Hematopoietic multipotent progenitor cell (in vitro differentiated cells): ENCODE measurements at places on chromosomes 1 and 21.

GRCh38 chr1:54016343-54017282, 1.4 kb downstream of the LDLRAD1 start:
- DNase-seq = no peak

DNA sequence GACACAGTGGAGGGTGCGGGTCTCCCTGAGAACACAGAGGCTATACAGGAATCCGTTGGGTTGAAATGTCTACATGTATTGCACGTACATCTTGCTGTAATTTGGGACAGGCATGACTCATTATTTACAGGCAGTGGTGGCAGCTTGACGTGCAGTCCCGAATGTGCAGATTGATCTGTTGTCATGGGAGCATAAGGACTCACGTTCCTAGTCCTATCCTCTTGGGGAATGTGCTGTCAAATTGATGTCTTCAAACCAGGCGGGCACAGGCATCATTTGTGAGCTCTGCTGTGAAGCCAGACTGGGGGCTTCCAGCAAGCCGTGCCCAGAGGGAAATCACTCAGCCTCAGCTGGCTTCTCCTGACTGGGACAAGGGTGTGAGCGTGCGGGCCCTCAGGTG, 40.5 kb downstream of the S100B start:
- no peak for DNase-seq

- DNase-seq = no peak
Observed at GRCh38 chr1:219271818-219272535, 98.3 kb downstream of the LYPLAL1 start.

DNA sequence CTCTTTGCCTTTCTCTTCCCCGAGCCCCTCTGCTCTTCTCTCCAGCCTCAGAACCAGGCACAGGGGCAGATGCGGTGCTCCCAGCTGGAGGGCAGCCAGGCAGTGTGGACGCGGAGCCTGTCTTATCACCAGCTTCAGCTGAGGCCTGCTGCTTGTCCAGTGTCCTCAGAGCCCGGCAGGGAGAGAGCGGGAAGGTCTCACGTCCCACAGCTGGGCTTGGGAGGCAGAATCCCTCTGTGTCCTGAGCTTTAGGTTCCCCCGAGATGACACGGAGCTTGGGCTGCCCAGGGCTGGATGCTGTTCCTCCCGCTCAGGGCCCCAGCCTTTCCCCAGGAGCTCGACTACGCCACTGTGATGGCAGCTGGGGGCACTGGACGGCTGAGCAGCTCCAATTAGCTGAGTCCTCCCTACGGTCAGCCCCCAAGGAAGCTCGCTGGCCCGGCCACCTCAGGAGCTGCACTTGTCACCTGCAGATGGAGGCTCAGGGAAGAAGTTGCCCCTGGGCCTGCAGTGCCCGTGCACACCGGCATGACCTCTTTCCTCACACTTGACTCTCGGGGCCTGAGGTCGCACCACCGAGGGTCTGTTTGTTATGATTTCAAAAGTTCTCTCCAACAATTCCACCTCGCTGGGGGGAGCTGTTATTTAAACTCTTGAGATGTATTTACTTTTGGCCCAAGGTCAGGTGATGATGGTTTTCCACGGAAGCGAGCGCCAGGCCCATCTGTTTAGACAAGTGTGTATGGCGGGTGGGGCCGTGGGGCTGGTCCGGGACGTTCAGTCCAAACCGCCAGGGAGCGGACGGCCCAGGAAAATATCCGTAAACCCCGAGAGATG, 127.3 kb downstream of the SIK1 start:
- DNase-seq = no peak

DNA sequence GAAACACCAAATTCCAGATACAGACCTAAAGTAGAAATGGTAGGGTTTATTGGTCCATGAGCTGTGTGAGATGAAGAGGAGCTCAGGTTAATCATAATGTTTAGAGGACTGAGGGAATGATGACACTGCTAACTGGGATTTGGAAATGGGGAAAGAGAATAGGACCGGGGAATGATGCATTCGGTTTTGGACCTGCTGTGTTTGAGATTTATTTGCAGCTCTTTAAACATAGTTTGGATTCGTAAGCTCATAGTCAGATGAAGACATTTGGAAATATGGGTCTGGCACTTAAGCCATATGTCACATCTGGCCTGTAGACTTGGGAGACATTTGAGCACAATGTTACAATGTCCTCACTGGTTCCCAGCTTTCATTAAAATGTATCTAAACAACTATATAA, 127.9 kb upstream of the DUSP10 start:
- no peak for DNase-seq

GRCh38 chr1:14961661-14962267, 191.8 kb upstream of the TMEM51 start:
- DNase-seq = no peak

GRCh38 chr21:33700491-33700890, 58.2 kb downstream of the ITSN1 start:
- DNase-seq = no peak

DNA sequence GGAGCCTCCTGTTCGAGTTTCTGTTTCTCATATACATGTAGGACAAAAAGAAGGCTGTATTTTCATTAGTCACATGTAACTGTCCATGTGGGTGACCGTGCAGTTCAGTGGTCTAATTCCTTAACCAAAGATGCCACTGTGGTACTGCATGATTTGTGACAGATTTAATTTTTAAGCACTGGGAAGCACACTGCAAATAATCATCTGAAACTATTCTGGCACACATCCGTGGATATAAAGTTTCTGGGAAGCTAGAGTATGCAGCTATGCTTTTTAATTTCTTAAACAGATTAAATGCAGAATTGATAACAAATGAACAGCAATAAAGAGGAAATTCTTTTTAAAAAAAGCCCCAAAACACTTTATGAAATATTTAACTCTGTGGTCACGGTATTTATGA, 254.8 kb downstream of the LMO4 start:
- no peak for DNase-seq

- no peak for DNase-seq
Observed at GRCh38 chr1:64082459-64082858, 121.0 kb upstream of the UBE2U start.

GRCh38 chr1:55928576-55928975, 650.8 kb downstream of the PLPP3 start:
- no peak for DNase-seq

GRCh38 chr1:155077758-155078445, 735 bp upstream of the EFNA3 start:
- no peak for DNase-seq

GRCh38 chr1:247347477-247348222, 16.0 kb upstream of the ZNF496 start:
- no peak for DNase-seq

DNA sequence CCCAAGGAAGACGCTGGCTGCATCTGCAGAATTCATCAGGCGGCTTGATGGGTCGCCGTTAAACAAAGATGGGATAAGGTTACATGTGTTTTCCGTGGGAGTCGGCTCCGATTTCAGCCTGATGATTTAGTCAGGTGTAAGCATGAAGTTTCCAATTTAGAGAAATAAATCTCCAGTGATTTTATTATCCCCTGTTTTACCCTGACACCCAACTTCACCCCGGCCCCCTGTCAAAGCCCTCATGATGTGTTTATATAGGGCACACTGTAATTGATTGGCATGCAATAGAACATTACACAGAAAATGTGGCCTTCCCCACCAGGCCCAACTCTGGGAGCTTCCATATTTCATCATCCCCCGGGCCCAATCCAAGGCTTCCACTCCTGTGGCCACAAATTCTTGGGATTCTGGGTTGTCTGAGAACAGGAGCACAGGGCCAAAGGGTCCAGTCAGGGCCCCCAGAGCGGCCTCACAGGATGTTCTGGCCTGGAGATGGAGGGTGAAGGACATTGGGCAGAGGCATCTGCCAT, 72.5 kb downstream of the FOXD2 start:
- DNase-seq = no peak

DNA sequence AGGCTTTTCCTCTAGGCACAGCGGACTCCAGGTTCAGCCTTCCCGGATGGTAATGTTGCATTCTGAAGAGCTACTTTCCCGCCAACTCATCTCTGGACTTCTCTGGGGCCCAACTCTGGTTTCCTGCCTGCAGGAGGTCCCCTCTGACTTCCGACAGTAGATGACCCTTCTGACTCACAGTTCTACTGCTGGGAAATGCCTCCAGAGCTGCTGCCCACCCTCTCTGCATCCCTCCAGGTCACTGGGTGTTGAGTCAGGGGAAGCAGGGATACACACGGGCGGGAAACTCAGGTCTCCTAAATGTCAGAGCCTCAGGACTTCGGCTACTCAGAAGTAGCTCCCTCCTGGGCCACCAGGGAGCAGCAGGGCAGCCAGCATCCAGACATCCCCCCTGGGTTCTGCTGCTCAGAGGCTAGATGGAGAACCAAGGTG, 2.1 kb upstream of the KIF21B start:
- DNase-seq = no peak
